ENCODE measurements at places on chromosomes 5 and 9. TPM values are rescaled to one million over a fixed set of nuclear protein-coding genes. Genes with fewer than 3 reads are reported as not detected.

DNA sequence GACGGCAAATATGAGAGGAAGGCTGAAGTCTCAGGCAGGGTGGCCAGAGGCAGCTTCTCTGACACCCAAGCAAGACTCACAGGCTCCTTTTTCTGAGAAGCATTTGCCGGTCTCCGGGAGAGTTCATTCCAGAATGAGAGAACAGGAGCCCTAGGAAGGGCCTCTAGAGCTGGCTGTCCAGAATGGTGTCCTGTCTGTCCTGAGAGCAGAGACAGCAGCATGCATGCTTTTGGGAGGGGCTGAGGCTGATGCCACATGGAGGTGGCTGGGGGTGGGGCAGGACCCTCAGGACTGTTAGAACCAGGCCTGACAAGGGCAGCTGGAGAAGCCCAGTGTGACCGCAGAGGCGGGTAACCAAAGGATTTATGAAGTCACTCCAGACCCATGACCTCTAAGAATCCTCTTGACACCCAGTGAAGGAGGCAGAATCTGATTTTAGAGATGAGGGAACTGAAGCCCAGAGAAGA, 60.0 kb downstream of the SHB start:
- H3K36me3 ChIP-seq, result no peaks in the 10 kb centered on the region
- H3K27me3 ChIP-seq, result no peaks in the 10 kb centered on the region
- no peak for DNase-seq
- H3K27ac ChIP-seq, result no peak overlapping the region
- H3K4me1 ChIP-seq, result peaks cover 7% of the 10 kb centered on the region

DNA sequence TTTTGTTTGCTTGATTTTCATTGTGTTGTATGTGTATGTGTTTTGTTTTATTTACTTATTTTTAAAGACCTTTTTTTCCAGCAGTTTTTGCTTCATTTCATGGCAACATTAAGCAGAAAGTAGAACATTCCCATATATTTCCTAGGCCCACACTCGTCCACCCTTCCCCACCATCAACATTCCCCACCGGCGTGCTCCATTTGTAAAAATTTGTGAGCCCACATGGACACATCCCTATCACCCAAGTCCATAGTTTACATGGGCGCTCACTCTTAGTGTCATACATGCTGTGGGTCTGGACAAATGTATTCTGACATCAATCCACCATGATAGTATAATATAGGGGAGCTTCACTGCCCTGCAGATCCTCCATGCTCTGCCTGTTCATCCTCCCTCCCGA, 133.8 kb downstream of the ADAMTS16 start:
- no peaks in the 10 kb centered on the region for H3K27me3 ChIP-seq
- H3K27ac ChIP-seq, result no peak overlapping the region
- H3K36me3 ChIP-seq, result no peaks in the 10 kb centered on the region

DNA sequence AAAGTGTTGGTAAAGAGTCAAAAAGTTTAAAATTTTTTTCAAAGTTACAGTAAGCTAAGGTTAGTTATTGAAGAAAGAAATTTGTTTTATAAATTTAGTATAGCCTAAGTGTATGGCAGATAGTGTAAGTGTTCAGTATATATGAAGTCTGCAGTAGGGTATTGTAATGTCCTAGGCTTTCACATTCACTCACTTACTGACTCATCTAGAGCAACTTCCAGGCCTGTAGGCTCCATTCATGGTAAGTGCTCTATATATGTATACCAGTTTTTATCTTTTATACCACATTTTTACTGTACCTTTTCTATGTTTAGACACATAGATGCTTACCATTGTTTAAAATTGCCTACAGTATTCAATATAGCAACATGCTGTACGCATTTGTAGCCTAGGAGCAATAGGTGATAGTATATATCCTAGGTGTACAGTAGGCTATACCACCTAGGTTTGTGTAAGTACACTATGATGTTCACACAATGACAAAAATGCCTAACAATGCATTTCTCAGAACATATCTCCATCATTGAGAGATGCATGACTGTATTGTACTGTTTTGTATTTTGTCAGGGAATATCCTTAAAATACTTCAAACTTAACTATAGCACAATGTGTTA, 38.5 kb downstream of the CYSTM1 start:
- no peaks in the 10 kb centered on the region for H3K4me1 ChIP-seq
- DNase-seq, result no peak
- H3K27ac ChIP-seq, result no peak overlapping the region
- no peak overlapping the region for H3K4me3 ChIP-seq
- H3K36me3 ChIP-seq, result no peaks in the 10 kb centered on the region

TAF11L10 gene
- total RNA-seq, result not detected

CNTLN gene
- 4.1 TPM for total RNA-seq

BTNL8 gene
- total RNA-seq, result 0.14 TPM

ADGRV1 gene
- total RNA-seq, result 20.9 TPM

SPATA31E1 gene
- total RNA-seq, result 0.68 TPM
